ENCODE measurements at places on chromosomes 3 and 15.

DNA sequence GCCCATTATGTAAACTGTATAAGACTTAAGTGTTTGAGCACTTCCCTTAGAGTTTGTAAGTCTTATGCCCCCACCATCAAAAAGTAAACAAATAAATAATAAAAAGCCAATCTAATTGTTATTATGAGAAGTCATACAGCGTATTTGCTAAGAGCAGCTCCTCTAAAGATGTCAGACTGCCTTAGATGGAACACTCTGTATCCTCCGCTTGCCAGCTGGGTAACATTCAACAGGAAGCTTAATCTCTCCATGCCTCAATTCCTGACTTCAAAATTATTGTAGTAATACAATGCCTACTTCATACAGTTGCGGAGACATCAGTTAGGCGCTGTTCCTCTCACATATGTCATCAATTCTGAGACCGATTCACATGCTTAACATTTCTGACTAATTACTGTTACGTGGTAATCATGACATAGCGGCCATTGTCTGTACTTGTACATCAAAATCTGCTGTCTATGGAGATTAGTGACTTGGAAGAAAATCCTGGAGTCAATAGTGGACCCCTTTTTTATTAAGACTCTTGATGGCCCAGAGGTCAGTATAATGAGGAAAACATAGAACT is 417.7 kb downstream of the LPP start:
- no peak for DNase-seq

- DNase-seq: no peak
These were observed 6.5 kb downstream of the CHD2 start for GRCh38 chr15:92906563-92907081.

DNA sequence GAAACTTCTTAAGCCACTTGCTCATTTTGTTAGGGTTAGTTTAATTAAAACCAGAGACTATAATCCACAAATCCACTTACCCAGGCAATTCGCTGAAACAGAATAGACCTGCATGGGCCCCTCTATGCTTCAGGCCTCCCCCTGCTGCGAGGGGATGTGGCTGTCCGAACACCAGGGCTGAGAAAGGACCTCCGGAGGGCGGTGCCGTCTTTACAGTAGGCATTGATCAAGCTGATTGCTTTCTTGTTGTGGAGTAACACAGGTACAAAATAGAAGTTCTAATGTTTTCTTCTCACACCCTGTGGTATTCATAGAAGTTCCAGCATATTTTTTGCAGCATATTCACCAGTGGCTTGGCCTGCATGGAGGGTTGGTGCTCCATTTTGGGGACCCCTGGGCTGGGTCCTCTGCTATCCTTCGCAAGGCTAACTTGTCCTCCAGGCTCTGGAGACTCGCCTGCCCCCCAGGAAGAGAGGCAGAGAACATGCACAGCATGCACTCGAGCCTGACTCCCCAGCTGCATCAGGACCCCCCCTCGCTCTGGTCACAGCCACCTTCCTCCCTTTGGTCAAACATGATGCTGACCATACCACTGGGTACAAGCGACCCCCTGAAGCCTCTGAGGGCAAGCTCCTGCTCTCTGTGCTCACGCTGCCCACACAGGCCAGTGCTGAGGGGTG is 55.3 kb downstream of the TPRA1 start:
- DNase-seq: no peak

DNA sequence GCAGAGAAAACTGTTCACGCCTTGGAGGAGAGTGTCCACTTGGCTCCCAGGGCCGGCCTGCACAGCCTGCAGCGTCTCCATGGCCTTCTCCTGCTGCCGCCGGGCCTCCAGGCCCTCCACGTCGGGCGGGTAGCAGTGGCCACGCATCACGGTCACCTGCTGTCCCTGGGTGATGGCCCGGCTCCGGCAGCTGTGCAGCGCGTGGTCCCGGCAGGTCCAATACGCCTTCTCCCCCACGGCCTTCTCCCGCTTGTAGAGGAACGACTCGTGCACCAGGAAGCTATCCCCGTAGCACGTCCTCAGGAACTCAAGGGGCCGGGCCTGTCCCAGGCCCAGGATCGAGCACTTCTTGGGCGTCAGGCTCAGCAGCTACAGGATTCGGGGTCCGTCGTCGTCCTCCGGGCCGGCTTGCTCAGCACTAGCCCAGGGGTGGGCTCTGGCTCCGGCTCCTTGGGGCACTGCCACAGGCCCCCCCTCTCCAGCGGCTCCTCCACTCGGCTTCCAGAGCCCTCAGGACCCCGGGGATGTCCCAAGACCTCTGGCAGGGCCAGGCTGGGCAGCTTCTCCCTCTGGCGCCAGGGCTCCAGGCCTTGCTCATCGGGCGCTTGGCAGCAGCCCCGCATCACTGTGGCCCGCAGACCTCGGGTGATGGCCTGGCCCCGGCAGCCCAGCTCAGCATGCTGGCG is 83.6 kb upstream of the FXR1 start:
- no peak for DNase-seq

- DNase-seq: no peak
These were observed 81.0 kb upstream of the ZPLD1 start for GRCh38 chr3:102353805-102354204.

DNA sequence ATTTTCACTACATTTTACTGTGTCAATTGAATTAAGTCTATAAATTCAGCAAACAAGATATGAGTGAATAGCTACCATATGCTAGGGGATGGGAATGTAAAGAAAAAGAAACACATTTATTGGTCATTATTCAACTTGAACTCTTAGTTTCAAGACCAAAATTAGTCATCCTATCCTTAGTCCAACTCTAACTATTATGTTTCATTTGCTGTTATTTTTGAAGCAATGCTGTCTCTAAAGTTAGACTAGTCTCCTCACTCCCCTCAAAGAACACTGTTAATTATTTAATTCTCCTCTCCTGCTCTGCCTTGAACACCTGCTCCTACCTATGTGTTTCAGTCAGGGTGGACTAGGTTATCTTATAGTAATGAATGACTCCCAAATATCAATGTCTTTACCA is 920.9 kb downstream of the TUSC7 start:
- DNase-seq: no peak

DNA sequence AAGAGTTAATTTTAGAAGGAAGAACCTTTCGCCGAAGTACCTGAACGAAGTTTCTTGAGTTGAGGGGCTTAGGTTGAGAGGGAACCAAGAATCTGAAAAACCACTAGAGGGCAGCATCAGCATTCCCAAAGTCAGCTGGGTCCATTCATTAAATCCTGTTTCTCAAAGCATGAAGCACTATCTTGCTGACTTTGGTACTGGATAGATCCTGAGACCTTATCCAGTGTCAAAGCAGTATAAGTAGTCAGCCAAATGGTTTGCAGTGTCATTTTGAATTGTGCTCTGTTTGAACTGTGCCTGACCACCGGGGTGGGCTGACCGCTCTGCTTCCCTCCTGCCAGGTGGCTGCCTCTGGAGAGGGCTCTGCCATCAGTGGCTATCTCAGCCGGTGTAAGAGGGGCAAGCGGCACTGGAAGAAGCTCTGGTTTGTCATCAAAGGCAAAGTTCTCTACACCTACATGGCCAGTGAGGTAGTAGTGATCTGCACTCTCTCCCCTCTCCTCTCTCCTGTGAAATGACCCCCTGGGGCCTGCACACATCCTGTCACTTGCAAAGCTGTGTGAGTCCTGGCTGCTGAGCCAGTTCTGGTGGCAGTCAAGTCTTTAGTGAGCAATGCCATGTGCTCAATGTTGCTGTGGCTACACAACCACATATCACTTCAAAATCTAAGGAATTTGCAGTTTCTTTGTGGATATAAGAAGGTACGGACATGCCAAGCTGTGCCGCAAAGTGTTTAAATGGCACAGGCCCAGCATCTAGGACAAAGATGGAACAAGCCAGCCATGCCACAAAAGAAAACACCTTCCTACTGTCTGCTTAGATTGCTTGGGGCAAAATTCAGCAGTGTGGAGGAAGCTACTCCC is 21.4 kb upstream of the NR2C2 start:
- no peak for DNase-seq

DNA sequence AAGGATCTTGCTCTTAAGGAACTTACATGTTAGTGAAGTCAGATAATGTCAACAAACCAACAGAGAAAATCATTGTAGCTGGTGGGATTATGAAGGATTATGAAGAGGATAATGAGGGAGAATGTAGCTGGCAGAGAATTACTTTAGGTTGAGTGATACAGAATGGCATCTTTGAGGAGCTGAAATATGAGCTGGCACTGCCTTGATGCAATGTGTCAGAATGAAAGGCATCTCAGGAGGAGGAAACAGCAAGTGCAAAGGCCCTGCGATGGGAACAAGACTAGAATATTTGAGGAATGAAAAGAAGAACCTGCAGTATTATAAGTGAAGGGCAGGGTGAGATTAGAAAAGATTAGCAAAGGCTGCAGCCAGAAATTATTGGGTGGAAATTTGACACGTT is 237.2 kb upstream of the ADAMTS9 start:
- DNase-seq: no peak

GRCh38 chr3:70716832-70717231 is 404.4 kb upstream of the MDFIC2 start:
- no peak for DNase-seq

GRCh38 chr3:139104062-139104461 is 59.4 kb upstream of the PRR23C start:
- DNase-seq: no peak

DNA sequence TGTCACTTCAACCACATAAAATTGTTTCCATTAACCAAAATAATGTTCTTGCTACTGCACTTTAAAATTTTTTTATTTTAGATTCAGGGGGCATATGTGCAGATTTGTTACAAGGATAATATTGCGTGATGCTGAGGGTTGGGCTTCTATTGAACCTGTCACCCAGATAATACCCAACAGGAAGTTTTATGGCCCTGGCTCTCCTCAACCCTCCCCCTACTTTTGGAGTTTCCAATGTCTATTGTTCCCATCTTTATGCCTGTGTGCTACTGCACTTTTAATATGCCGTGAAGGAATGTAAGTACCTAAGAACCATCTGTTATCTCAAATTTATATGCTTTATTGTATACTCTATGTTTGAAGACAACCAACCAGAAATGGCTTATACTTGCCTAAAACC is 42.0 kb upstream of the IMPG2 start:
- no peak for DNase-seq

DNA sequence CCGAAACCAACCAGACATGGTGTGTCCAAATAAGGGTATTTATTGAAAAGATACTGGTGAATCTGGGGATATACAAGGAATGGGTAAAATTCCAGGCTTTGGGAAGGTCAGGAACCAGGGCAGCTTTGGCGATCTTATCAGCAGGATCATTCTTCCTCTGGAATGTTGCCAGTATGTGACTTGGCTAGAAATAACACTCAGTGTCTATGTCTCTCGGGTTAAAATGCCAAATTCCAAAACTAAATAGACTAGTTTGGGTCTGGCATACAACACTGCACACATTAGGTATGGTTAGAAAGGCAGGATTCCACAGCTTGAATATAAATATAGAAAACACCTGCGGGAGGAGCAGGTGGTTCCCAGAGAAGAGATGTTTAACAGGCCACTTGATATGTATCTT is 220.2 kb upstream of the CD96 start:
- DNase-seq: no peak

DNA sequence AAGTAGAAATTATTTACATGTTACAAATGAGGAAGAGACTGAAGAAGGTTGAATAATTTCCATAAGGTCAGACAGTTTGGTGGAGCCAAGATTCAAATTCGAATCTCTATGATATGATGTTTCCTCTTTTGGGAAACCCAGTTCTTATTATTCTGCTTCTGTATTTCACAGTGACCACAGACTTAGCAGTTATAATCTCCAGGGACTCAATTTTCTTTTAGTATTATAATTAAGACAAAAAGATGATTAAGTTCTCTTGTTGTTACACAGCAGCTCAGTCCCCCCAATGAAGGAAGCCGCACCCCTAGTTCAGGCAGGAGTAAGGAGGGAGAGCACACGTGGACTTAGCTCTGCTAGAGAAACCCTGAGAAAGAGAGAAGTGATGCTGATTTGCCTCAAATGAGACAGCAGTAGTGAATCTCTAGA is 130.6 kb downstream of the CCNL1 start:
- DNase-seq: no peak

- no peak for DNase-seq
These were observed 472 bp downstream of the CHST14 start for GRCh38 chr15:40471105-40471807.

DNA sequence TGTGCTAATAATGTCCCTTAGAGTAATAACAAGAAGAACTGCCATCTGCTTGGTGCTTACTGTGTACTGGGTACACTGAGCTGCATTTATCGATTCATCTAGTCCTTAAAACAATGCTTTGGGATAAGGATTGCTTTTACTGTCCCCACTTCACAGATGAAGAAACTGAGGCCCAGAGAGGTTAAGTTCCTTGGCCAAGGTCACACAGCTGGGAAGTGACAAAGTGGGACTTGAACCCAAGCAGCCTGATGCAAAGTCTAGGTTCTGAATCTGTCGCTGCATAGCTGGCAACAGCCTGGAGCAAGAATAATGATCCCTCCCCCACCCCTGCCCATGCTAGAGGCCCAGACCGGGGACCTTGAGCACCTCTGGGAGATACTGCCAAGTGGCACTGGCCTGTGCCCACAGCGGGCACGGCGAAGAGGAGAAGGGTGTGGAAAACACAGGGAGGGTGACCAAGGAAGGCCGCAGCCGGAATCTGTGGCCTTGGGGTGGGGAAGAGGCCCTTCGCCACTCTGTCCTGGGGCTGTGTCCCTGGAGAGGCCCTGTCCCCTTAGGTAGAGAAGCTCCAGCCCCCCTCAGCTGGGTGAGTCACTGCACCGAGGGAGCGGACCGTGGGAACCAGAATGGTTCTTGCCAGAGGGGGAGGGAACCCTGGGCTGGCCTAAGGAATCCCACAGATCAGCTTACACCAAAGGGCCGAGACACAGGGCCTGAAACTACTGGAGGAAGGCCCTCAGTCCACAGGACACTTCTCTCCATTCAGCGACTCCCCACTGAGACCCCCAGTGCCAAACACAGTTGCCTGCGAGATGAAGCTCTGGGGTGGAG is 3.5 kb downstream of the PLXND1 start:
- DNase-seq: no peak

GRCh38 chr3:179972881-179973423 is 63.8 kb downstream of the PEX5L start:
- no peak for DNase-seq

GRCh38 chr3:127678315-127678599 is 5.5 kb downstream of the ABTB1 start:
- no peak for DNase-seq

GRCh38 chr3:192896208-192896607 is 21.4 kb downstream of the MB21D2 start:
- no peak for DNase-seq
